ENCODE measurements at places on chromosomes 4 and X.

- DNase-seq: peak; percentile 67
These were observed 130.6 kb upstream of the GLRA2 start for GRCh38 chrX:14398725-14399124.

- no peak for DNase-seq
These were observed 160.9 kb downstream of the SMIM20 start for GRCh38 chr4:26074712-26075430.

DNA sequence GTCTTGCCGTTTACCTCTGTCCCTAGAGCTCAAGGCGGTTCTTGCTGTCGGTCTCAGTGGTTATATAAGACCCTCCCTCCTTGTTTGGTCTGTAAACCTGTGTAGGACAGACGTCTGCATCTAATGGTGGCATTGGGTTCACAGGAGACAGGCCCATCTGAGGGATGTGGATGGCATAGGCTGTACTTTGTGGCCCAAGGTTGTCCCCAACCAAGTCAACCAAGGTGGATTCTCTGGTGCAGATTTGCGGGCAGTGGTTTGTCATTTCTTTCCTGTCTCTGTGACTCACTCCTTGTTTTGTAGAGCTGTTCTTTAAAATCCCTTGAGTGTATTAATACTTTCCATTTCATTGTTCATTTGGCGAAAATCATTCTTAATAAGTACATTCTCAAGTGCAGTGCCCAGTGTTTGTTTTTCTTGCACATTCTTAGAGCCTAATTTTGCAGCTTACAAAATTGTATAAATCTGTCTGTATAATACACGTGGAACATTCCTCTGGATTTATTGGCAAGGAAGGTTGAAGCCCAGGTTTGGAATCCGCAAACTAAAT lies 68.0 kb upstream of the TLR2 start:
- no peak for DNase-seq

DNA sequence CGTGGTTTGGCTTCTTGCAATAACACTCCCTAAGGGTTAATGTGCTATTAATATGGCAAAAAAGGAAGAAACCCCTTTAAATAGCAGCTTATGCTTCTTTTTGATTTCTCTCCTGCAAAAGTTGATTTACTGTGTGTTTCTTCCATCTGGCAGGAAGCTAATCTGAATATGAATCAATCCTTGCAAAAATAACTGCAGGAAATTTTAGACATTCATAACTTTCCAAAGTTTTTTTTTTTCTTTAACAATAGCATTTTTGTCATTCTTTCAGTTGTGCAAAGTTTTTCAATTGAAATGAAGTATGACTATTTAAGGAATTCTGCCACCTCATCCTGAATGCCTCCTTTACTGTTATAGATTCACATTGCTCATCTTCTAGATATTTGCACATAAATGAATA lies 115.6 kb downstream of the SPANXA1 start:
- peak; percentile 61 for DNase-seq

- peak; percentile 5 for DNase-seq
These were observed 141.4 kb downstream of the GALNTL6 start for GRCh38 chr4:171954650-171955049.

GRCh38 chr4:116438981-116439729 lies 646.2 kb downstream of the TRAM1L1 start:
- DNase-seq: no peak

DNA sequence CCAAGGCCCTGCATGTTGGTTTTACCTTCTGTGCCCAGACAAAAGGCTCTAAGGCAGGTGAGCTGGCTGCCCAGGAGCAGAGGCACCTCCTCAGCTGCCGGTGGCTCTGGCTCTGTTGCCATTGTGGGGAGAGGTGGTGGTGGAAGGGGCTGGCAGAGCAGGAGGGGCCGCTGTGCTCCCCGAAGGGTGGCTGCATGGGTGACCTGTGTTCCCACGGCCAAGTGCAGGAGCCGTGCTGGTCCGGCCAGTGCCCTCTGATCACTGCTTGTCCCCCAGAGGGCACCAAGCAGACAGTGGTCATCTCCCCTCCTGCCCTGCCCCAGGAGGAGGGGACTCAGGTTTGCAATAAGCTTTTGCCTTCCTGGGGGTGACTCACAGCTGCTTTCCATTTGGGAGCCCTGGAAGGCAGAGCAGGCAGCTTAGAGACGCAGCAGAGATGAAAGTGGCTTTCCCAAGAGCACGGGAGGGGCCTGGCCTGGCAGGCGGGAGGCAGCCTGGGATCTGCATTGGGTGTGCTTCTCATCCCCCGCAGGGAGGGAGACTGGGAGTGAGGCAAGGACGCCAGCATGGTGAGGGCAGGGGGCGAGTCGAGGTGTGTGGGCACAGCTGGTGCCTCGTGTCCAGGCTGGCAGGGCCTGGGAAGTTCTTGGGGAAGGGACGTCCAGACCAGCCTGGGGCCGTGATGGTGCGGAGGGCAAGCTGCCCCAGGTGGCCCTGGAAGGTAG lies 28.7 kb downstream of the DOK7 start:
- DNase-seq: no peak

GRCh38 chr4:152525878-152526277 lies 10.0 kb downstream of the FBXW7 start:
- no peak for DNase-seq

- no peak for DNase-seq
These were observed 1047.4 kb upstream of the PABPC4L start for GRCh38 chr4:135249024-135249423.

DNA sequence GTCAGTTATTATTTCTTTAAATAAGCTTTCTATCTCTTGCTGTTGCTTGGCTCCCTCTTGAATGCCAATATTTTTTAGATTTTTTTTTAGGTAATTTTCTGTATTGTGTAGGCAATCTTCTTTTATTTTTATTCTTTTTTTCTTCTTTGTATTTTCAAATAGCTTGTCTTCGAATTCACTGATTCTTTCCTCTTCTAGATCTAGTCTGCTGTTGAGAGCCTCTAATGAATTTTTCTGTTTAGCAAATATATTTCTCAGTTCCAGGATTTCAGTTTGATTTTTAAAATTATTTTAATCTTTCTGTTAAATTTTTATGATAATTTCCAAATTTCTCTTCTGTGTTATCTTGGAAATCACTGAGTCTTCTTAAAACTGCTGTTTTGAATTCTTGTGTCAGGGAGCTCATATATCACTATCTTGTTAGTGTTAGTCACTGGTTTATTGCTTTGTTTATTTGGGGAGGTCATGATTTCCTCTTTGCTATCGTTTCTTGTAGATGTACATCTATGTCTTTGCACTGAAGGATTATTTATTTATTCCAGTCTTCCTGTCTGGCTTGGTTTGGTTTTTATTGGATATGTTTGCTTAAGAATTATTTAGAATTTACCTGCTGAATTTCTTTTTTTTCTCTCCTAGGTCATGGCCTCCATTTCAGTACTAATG lies 39.9 kb upstream of the GPRIN3 start:
- DNase-seq: no peak

- DNase-seq: no peak
These were observed 25.2 kb upstream of the FGFR3 start for GRCh38 chr4:1767770-1768366.

GRCh38 chr4:172900900-172901299 lies 267.7 kb upstream of the GALNT7 start:
- no peak for DNase-seq

DNA sequence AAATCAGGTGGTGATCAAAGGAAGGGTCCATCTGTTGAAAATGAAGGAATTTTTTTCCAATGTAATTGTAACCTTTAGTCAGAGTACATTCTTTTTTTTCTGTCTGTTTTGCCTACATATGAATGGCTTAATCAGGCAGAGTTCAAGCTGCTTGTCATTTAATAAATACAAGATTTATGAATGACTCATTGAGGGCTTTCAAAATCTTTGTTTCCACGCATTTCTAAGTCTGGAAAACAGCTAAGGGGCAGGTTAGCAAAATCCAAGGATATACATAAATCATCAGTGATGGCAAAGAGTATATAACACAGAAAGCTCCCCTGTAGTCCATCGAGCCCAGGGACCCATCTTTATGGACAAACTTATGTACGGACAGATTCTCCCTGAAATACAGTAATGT lies 1.8 kb downstream of the CA5B start:
- no peak for DNase-seq

GRCh38 chr4:79253924-79254323 lies 71.9 kb downstream of the NAA11 start:
- DNase-seq: no peak

GRCh38 chrX:20270562-20270890 lies 3.8 kb upstream of the RPS6KA3 start:
- peak; percentile 42 for DNase-seq

DNA sequence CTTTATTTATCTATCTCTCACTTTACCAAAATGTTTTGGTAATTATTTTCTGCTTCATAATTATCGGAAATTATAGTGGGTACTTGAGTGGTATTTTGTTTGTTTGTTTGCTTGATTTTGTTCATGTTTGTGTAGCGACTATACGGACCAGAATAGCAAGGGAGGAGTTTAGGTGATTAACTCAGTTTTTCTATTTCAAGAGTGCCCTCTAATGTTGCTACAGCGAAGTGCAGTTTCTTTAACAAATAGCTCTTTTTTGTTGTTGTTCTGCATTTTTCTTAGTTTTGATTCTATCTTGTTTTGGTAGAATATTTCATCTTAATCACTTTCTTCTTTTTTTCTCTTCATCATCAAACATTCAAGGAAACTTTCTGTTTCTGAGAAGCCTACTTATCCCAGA lies 40.8 kb upstream of the QRFPR start:
- DNase-seq: no peak

DNA sequence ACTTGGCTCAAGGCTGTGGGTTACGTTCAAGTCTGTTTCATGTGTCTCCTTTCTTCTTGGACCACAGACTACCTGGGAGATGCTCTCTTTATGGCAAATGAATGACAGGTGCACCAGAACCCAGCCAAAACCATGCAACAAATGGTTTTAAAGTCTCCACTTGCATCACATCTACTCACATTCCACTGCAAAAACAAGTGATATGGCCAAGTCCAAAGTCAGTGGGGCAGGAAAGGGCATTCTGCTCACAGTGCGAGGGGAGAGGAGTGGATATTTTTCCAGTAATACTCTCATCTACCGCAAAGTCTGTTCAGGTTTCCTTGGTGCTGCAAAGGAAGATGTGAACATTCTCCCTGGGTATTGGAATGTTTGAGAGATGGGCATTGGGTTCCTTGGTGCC lies 120.5 kb downstream of the UCHL1 start:
- no peak for DNase-seq

- DNase-seq: peak; percentile 15
These were observed 9.6 kb downstream of the BMP3 start for GRCh38 chr4:81040012-81040659.

DNA sequence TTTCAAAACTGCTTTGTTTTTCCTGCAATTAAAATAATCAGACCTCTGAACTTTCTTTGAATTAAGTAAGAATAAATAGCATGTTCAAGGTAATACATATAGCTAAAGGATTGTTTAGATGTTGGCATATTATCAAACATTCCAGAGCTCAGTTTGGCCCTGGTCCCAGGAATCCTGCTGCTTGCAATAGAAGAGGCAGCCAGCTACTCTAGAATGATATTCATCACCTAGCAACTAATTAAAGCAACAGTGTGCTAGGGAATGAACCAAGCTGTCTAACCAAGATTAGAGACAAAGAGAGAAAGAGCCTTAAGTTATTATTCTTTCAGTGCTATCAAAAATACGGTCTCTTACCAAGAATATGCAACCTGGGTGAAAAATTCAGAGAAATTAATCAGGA lies 460.9 kb downstream of the GABRG1 start:
- DNase-seq: peak; percentile 72

DNA sequence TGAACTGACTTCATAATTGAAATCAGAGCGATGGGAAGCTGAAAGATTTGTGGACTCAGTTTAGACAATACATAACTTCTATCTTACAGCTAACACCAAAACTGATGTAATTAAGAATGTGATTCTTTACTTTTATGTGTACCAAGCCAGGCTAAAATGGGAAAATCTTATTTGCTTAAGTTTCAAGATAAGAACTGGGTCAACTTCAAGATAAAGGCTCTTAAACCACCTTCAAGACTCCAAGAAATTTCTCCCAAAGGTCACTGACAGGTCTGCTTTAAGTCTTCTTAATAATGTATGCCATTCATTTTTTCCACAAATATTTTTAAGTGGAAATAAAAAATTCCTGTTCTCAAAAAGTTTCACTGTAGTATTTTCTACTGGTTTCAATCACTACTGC lies 55.5 kb downstream of the DDX60 start:
- DNase-seq: no peak

GRCh38 chr4:22019676-22020075 lies 71.1 kb upstream of the KCNIP4 start:
- DNase-seq: no peak

GRCh38 chr4:82587826-82588540 lies 26.2 kb upstream of the TMEM150C start:
- no peak for DNase-seq

- no peak for DNase-seq
These were observed 67.1 kb upstream of the ZNF518B start for GRCh38 chr4:10524196-10524833.

DNA sequence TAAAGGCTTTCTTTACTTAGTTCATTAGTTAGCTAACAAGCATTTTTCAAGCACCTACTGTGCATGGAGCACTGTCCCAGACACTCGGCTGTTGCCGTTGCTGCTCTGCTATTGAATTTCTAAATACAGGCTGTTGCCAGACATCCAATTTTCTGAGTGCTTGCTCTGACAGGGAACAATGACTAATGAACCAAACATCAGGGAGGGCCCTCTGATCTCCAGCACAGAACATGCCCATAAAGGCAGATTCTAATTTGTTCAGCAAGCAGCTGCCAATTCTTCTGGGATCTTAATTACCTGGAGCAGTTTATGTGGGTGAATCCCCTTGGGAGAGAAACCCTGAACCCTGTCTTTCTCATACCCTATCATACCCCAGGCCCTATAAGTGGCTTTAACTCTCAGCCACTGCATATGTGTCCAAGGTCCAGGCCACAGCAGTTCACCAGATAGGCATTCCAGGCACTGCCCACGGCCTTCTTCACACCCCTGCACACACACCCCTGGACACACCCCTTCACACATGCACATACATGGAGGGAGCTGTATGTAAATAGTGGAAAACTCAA lies 27.9 kb downstream of the TSC22D3 start:
- peak; percentile 5 for DNase-seq

- peak; percentile 39 for DNase-seq
These were observed 78.1 kb downstream of the RLIM start for GRCh38 chrX:74536152-74536831.

- DNase-seq: no peak
These were observed 171.6 kb downstream of the FAT4 start for GRCh38 chr4:125486351-125486750.

DNA sequence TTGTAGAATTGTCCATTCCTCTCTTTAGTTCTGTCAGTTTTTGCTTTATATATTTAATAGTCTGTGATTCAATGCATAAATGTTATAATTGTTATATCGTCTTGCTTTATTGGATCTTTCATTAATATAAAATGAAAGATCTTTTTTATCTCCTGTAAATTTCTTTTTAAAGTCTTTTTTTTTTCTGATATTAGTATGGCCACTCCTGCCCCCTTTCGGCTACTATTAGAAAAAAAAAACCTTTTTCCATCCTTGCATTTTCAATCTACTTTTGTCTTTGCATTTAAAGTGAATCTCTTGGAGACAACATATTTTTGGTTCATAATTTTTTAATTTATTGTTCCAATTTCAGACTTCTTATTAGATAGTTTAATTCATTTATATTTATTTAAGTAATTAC lies 677.4 kb upstream of the NDST4 start:
- no peak for DNase-seq

- DNase-seq: peak; percentile 16
These were observed 266.3 kb downstream of the PDGFC start for GRCh38 chr4:156705311-156705710.

- no peak for DNase-seq
These were observed 877.0 kb upstream of the GRID2 start for GRCh38 chr4:91426725-91427124.
